NCI-H2081 (cell line): ENCODE measurements at places on chromosomes 13 and 19.

DNA sequence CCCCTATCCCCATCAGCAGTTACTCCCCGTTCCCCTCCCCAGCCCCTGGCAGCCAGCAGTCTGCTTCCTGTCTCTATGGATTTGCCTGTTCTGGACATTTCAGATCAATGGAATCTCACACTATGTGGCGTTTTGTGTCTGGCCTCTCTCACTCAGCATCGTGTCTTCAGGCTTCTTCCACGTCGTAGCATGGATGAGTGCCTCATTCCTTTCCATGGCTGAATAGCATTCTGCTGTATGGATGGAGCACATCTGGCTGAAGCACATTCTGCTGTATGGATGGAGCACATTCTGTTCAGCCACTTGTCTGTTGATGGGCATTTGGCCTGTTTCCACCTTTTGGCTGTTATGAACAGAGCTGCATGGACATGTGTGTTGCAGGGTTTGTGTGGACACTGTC, 29.5 kb downstream of the CRTC1 start:
- DNase-seq: no peak

- DNase-seq: peak; percentile 86
These were observed at the start of gene SELENOW for GRCh38 chr19:47778049-47778953. SELENOW (plus strand) TSS chr19:47778703; CDS start chr19:47778786, 83 bp downstream.

DNA sequence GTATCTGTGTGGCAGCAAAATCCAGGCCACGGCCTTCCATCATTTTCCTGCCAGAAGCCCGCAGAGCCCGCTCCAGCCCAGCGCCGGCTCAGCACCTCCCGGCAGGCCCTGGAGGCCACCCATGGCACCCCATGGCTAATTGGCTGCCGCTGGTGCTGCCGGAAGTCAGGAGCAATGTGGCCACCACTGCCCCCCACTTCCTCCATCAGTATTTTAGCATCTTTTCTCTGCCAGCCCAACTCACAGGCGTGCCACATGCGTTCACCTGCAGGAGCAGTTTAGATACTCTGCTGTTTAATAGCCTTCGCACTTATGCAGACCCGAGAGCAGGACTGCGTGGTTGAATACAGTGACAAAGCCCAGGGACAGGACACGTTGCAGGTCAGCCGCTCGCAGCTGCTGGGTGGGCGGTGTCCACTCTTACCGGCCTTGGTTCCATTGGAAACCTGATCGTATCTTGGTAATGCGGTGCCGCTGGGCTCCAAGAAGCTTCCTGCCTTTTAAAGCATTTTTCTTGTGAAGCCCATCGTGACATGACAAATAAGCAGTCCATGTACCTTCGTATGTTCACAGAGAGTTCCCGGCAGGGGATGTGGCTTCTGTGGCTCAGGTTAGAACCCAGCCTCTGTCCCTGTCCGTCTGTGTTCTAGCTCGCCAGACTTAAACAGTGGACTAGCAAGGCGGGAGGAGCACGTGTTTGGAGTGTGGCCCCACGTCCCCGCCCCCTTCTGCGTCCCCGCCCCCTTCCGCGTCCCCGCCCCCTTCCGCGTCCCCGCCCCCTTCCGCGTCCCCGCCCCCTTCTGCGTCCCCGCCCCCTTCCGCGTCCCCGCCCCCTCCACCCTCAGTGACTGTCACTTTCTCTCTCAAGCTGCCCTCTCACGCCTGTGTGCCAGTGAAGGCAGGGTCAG, 162.0 kb upstream of the SOX1 start:
- no peak for DNase-seq

DNA sequence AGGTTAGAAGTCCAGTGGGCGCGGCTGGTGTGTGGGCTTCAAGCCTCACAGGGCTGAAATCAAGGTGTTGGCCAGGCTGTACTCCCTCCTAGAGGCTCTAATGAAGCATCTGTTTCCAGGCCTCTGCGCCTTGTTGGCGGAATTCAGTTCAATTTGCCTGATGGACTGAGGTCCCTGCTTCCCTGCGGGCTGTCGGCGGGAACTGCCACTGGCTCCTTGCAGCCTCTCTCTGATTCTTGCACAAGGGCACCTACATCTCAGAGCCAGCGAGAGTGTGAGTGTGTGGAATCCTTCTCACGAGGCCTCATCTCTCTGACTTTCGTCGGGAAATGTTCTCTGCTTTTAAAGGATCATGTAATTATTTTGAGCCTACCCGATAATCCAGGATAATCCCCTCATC, 128.6 kb downstream of the DLEU7 start:
- DNase-seq: no peak

DNA sequence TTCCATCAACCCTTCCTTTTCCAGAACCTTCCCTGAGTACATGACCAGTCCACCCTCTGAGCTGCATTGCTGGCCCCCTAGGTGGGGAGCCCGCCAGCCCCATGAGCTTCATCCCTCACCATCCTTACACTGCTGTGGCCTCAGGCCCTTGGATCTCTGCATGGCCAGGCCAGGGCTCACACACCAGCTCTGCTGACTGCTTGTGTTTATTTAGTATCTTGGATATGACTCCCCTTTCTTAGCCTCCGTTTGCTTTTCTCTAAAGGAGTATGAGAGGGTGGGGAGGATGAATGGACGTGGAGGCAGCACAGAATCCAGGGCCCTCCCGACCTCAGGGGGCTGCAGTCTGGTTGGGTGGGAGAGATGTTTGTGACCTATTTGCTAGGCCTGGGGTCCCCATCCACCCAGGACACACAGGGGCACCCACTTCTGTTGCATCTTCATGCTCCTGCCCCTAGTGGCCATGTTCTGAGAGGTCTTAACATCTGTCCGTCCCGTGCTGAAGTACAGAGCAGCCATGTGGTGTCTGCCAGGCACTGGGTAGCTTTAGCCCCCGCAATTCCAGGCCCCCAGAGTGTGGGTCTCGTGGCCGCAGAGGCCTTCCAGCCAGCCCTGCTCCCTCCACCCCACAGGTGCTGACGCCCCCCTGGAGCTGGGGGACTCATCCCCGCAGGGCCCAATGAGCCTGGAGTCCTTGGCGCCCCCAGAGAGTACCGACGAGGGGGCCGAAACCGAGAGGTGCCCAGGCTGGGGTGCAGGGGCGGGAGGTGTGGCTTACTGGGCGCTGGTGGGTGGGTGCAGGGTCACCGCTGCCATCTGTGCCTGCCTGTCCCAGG, 13.0 kb downstream of the ARHGEF1 start:
- no peak for DNase-seq

DNA sequence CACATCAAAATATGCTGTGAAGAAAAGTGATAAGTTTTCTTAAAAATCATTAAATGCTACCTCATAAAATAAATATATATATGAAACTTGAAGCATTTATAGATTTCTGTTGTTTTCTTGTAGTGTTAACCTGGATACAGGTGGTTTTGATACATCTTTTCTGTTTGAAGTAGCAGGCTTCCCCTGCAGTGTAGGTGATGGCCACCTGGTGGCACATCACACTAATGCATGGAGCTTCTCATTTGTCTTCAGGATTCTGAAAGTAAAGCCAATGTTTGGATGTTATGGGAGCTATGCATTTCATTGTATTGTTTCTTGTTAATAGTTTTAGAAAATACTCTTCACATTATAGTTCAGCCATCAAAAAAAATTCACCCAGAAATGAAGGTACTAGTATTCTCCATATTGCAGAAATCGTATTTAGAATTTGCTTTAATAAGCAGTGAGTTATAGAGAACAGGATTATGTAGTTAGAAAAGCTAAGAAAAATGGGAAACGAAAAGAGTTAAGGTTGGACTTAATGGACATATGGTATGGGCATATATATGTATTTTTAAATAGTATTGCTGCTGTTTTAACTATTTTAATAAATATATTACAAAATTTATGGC, 18.7 kb downstream of the GPR180 start:
- peak; percentile 43 for DNase-seq

- DNase-seq: no peak
These were observed 49.2 kb upstream of the ATP12A start for GRCh38 chr13:24630851-24631620.

DNA sequence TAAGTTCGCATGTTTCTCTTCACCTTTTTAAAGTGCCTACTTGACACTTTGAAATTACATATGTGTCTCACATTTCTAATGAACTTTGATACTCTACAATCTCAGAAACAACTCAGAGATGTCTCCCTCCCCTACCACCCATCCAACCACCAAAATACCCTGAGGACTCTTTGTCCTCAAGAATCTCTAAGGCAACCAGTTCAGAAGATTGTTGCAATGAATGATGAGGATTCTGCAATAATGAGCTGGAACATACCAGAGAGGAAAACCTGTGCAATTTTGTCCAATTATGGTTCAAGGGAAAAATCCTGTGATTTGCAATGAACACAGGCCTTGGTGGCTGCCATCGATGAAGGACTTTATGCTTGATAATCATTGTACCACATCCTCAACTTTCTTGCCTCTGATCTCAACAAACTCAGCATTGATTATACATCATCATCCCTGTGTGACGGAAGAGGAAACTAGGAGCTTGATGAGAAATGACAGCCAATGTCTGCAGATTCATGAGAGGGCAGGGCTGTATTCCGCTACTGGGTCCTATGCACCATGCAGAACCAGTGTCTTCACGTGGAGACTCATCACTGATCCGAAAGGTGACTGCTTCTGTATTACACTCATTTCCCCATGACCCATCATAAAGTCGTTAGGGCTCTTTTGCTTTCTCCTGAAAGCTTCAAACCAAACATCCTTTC, 1.1 kb downstream of the FPR1 start:
- no peak for DNase-seq

GRCh38 chr19:16015805-16016173, 60.5 kb upstream of the TPM4 start:
- no peak for DNase-seq

DNA sequence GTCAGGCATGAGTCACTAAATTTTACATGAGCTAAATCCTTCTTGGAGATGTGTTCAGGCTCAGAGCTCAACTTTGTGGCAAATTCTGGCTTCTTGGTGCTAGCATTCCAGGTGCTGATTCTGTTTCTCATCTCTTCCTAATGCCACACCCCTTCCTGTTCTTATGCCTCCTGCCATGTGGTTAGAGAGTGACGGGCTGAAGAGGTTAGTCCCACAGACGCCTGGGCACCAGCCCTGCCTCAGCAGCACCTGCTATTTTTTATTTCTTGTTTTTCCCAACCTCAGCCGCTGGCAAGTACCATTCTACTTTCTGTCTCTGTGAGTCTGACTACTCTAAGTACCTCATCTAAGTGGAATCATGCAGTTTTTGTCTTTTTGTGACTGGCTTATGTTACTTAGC, 329.5 kb downstream of the KCNRG start:
- no peak for DNase-seq

- DNase-seq: peak; percentile 63
These were observed 324.5 kb downstream of the DNAJC15 start for GRCh38 chr13:43347877-43348276.

DNA sequence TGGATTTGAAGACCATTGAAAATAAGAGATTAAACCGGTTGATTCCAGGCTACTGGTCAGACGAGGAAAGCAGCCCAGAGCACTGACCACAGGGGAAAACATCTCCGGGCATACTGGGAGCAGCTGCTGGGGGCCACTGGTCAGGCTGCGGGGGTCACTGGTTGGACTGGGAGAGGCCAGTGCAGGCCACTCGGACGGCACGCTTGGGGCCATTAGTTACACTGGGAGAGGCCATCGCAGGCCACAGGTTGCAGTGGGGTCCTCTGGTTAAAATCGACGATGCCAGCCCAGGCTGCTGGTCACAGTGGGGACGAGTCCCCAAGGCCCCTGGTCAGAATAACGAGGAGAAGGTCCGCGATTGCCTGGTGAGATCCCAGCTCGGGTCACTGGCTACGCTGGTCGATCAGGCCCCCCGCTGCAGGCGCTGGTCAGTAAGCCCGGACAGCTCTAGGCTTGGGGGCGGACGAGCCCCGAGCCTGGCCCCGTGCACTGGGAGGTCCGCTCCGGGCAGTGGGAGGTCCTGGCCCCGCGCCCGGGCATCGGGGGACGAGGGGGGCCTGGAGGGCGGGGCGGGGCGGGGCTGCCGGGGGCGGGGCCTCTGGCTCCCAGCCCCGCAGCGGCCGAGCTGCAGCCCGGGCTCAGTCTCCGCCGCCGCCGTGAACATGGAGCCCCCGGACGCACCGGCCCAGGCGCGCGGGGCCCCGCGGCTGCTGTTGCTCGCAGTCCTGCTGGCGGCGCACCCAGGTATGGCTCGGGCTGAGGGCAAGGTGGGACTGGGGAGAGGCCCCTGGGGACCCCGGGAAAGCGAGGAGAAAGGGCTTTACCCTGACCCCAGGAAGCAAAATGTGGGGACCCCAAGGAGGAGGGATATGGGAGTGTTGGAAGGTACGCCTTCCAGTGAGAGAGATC, at the start of gene BCAM:
TSS of gene BCAM (plus strand) at position 641 of the 909 bp plus-strand sequence. CDS start at position 663, 22 bp downstream.
- DNase-seq: peak; percentile 34

- DNase-seq: no peak
These were observed 74.7 kb downstream of the ERICH6B start for GRCh38 chr13:45540864-45541263.

- no peak for DNase-seq
These were observed 3.3 kb upstream of the OPA3 start for GRCh38 chr19:45587873-45588272.

- no peak for DNase-seq
These were observed 9.0 kb upstream of the SBK3 start for GRCh38 chr19:55554302-55554701.

GRCh38 chr19:44689290-44690130, 9.4 kb upstream of the CEACAM16 start:
- peak; percentile 35 for DNase-seq

- DNase-seq: no peak
These were observed 468 bp downstream of the HMGB1 start for GRCh38 chr13:30465343-30465592.

DNA sequence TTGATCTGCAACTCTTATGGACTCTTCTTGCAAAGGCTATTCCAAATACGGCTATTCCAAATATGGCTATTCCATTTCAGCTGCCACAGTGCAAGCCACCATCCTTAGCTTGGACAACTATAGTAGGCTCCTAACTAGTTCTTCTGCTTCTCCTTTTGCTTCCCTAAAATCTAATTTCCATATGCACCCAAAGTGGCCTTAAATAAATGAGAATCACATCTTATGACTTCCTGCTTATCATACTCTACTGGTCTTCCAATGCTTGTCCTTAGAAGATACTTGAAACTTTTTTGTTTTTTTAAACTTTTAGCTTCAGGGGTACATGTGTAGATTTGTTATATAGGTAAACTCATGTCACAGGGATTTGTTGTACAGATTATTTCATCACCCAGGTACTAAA, 4.9 kb downstream of the UCHL3 start:
- no peak for DNase-seq

DNA sequence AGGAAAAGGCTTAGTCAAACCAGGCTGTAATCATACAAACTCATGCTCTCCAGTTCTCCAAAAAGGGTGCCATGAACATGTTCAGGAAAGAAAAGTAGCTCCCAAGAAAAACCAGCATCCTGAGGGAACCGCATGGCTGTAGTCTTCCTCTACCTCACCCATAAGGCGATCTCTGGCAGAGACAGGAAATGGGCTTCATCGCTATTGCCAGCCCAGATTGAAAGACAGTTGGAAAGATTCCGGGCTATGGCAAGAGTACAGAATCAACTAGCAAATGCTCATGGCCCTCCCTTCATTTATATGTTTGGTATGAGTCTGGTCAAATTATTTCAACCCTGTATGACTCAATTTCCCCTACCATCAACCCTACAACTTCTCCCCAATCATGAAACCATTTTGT, 140.1 kb downstream of the LHFPL6 start:
- DNase-seq: no peak

GRCh38 chr19:3357992-3358688, 8.2 kb upstream of the NFIC start:
- DNase-seq: no peak
